ENCODE measurements at places on chromosomes 12 and 14. TPM values are rescaled to one million over a fixed set of nuclear protein-coding genes. Genes with fewer than 3 reads are reported as not detected.

MMP17 gene
- total RNA-seq = 11.3 TPM

MYF5 gene
- total RNA-seq = not detected

PCED1B gene
- 13.8 TPM for total RNA-seq

PLEKHD1 gene
- total RNA-seq = 0.05 TPM

ACTR10 gene
- total RNA-seq = 43.9 TPM

ATF1 gene
- 44.0 TPM for total RNA-seq

AMDHD1 gene
- total RNA-seq = 2.3 TPM

ZDHHC17 gene
- total RNA-seq = 7.9 TPM

CLEC1B gene
- not detected for total RNA-seq

IL22 gene
- total RNA-seq = not detected

ANKRD33 gene
- total RNA-seq = 0.08 TPM

NANOG gene
- total RNA-seq = not detected

RPGRIP1 gene
- total RNA-seq = 0.28 TPM

TM7SF3 gene
- 72.6 TPM for total RNA-seq

ZFHX2 gene
- total RNA-seq = 0.95 TPM

BCL11B gene
- 0.27 TPM for total RNA-seq

PARP11 gene
- 1.6 TPM for total RNA-seq

CMA1 gene
- not detected for total RNA-seq

TAS2R9 gene
- not detected for total RNA-seq

SRP54 gene
- total RNA-seq = 56.1 TPM

HOXC5 gene
- 1.0 TPM for total RNA-seq

OAS2 gene
- 0.10 TPM for total RNA-seq

KLRC3 gene
- not detected for total RNA-seq

CAPZA3 gene
- not detected for total RNA-seq

RACGAP1 gene
- total RNA-seq = 80.0 TPM

NFE2 gene
- 0.03 TPM for total RNA-seq

PPP1R1A gene
- 0.14 TPM for total RNA-seq

SOAT2 gene
- total RNA-seq = 0.30 TPM

SMCO2 gene
- total RNA-seq = not detected

ADSS1 gene
- total RNA-seq = 6.6 TPM

KLRD1 gene
- not detected for total RNA-seq

HCAR1 gene
- 0.02 TPM for total RNA-seq

SLC2A13 gene
- total RNA-seq = 2.8 TPM

GLIPR1L2 gene
- total RNA-seq = 0.20 TPM

FBRSL1 gene
- total RNA-seq = 117 TPM

ENDOU gene
- total RNA-seq = not detected

PACS2 gene
- total RNA-seq = 26.6 TPM

ANO4 gene
- 0.20 TPM for total RNA-seq

LRP1-AS gene
- not detected for total RNA-seq

SIX1 gene
- total RNA-seq = 5.7 TPM

ADAM21 gene
- total RNA-seq = not detected

ANKS1B gene
- total RNA-seq = 0.57 TPM

CPM gene
- 5.6 TPM for total RNA-seq

KCNMB4 gene
- 0.35 TPM for total RNA-seq

PLEKHG7 gene
- not detected for total RNA-seq

CNTN1 gene
- total RNA-seq = 51.1 TPM

WNT1 gene
- 0.09 TPM for total RNA-seq

PKP2 gene
- 9.0 TPM for total RNA-seq

ACAD10 gene
- 8.4 TPM for total RNA-seq

MAPK1IP1L gene
- 113 TPM for total RNA-seq

TGM1 gene
- 1.5 TPM for total RNA-seq

ARG2 gene
- total RNA-seq = 1.5 TPM

AMHR2 gene
- total RNA-seq = 1.1 TPM

ERP27 gene
- total RNA-seq = not detected

PLA2G1B gene
- total RNA-seq = not detected

WDR20 gene
- total RNA-seq = 20.8 TPM

ALKBH1 gene
- total RNA-seq = 15.3 TPM

All from A549 treated with AZD2906 at 1 μM for 4 hours (cell line).